NCI-H2171 (cell line): ENCODE measurements at places on chromosomes 4 and X.

DNA sequence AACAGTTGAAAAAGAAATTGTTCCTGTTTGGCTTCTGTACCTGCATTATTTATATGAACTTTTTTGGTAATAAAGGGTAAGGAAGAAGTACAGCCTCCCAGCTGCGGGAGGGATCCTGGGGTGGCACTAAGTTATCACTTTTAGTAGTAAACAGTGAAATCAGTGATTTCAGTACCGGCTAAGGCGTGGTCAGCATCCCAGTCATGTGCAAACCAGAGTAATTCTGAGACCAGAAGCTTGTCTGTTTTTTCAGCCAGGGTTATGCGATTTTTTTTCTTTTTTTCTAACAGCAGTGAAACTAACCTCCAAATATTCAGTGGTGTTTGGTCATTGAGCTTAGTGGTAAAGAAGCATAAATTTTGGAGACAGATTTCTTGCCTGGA lies 3.3 kb downstream of the EGF start:
- DNase-seq = no peak

GRCh38 chrX:140157143-140157542 lies 191.8 kb upstream of the CXorf66 start:
- no peak for DNase-seq

GRCh38 chr4:41561244-41561643 lies 23.3 kb downstream of the LIMCH1 start:
- no peak for DNase-seq

DNA sequence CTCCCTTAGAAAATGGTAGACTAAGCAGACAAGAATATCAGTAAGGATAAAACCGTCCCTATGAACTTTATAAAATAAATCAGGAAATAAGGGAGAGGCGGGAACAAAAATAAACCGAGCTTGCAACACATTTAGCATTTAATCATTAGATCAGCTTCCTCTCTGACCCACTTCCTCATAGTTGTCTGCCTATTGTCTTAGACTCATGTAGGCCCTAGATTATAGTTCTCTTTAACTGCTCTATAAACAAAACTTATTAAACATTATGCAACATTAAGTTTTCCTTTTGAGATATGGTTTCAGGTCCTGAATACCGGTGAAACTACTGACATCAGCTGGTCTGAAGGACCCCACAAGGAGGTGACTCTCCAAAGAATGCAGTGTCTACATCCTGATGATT lies 15.8 kb upstream of the SRD5A3 start:
- no peak for DNase-seq
